ENCODE measurements at places on chromosomes 6 and 20.

GRCh38 chr20:4471221-4471620, 250.5 kb upstream of the PRND start:
- DNase-seq: no peak

GRCh38 chr6:54801669-54802068, 44.9 kb upstream of the FAM83B start:
- peak; percentile 73 for DNase-seq

- no peak for DNase-seq
Observed at GRCh38 chr6:124446961-124447360, 515.3 kb upstream of the RNF217 start.

DNA sequence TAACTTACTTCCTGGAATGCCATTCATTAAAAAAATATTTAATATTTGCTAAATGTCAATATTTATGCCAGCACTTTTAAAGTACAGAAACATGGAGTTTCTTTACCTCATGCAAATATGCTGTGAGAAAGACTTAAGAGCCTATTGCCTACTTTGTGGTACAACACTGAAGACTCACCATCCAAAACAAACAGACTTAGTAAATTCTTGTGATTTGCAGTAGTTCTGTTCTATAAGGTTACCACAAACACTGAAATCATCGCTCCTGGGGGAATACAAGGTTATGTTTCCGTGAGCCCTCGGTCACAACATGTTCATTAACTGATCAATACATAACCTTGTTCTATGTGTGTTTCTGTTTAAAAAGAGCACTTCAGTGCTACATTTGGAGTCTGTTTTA, 78.3 kb downstream of the ATG5 start:
- DNase-seq: no peak

- no peak for DNase-seq
Observed at GRCh38 chr6:157849288-157850017, 26.4 kb downstream of the SNX9 start.

DNA sequence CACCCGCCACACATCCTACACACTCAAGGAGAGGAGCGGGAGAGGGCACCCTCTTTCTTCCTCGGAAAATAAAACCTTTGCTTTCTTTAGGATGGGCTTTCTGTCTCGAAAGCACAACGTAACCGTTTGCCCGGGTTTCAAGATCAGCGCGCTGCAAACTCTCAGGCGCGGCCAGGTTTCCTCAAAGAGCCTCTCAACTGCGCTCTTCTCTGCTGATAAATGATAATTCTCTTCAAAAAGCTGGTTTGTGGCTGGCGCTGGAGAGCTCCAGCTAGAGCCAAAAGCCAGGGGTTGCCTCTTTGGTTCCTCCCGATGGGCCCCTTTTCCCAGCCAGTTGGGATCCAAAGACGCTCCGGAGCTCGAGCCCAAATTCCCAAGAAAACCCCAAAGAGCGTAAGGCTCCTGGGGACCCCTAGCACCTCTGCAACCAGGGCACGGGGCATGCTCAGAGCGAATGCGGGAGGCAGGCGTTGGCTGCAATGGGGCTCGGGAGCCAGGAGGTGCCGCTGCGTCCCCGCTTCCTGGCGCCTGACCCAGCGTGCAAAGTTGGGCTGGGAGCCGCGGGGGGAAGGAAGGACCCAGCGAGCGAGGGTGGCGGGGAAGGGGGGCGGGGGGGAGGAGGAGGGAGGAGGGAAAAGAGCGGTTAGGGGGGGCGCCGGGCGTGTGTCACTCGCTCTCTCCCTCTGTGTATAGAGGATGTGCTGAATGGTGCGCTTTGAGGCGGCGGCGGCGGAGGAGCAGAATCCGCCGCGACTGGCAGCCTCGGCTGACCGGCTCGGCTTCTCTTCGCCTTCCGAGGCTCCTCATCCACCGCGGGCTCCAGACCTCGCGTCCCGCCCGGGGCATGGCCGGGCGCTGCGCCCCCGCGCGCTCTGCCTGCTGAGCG, at the start of gene PLCB1:
TSS of gene PLCB1 (plus strand) at position 669 of the 886 bp plus-strand sequence. CDS start 386 bp downstream, outside the sequence.
- no peak for DNase-seq

- no peak for DNase-seq
Observed at GRCh38 chr20:59939052-59939878, 840 bp downstream of the PPP1R3D start.

GRCh38 chr20:45012682-45013302, 46.5 kb downstream of the STK4 start:
- no peak for DNase-seq

GRCh38 chr6:158174024-158174423, 5.9 kb downstream of the GTF2H5 start:
- DNase-seq: no peak

DNA sequence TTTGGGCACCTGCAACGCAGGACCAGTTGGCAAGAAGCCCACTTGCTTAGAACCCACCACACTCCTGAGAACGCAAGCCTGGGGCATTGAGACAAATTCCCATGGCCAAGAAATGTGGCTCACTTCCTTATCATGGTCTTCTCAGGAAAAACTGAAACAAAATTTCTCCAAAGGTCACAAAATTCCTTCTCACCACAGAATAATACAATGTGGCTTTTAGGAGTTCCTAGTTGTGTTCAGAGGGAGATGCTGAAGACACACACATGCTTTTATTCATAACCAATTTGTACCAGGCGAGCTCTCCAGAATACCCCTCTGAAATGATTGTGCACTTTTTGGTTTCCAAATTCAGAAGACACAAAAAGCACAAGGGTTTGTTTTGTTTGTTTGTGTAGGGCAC, 31.6 kb downstream of the ADTRP start:
- no peak for DNase-seq

GRCh38 chr6:140970485-140970884, 1162.2 kb upstream of the GJE1 start:
- no peak for DNase-seq

DNA sequence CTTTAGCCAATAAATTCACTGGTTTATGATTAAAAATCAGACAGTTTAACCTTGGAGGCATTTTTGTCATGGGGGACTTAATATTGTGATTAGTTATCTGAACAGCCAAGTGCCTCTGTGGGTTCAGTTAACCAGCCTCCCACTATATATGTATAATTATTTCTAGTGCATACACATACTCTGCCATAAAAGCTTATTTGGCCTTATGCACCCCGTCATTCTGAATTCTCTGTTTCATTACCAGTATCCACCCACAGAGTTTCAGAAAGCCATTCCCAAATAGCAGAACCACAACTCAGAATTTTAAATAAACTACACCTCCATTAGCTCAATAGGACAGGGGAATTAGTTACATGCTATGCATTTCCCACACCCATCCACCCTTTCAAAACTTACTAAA, 279.7 kb downstream of the ZFAND3 start:
- no peak for DNase-seq

DNA sequence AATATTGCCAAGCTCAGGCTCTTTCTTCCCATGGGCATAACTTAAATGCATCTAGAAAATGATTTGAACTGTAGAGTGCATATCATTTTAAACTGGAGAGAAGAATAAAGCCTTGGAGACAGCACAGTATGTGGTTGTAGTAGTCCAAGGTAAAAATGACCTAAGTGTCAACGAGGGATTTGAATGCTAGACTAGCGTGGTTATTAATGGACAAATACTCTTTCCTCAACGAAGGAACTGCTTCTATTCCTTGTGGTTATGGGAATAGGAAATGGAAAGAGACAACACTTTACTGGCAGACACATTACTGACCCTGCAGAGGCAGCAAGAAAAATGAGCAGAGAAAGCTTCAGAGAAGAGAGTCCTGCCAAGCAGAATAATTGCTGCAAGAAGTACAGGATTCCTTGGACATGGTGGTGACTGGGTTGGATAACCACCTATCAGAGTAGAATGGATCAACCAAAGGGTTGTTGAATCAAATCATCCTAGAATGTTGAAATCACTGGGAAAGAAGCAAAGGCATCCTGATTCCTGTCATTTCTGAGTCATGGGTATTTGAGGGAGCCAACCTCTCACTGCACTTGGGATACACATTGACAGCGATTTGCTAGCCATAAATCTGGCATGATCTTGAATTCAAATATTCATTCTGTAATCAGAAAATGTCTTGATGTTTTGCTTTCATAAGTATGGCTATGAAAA, 258.1 kb upstream of the EPHA7 start:
- no peak for DNase-seq

DNA sequence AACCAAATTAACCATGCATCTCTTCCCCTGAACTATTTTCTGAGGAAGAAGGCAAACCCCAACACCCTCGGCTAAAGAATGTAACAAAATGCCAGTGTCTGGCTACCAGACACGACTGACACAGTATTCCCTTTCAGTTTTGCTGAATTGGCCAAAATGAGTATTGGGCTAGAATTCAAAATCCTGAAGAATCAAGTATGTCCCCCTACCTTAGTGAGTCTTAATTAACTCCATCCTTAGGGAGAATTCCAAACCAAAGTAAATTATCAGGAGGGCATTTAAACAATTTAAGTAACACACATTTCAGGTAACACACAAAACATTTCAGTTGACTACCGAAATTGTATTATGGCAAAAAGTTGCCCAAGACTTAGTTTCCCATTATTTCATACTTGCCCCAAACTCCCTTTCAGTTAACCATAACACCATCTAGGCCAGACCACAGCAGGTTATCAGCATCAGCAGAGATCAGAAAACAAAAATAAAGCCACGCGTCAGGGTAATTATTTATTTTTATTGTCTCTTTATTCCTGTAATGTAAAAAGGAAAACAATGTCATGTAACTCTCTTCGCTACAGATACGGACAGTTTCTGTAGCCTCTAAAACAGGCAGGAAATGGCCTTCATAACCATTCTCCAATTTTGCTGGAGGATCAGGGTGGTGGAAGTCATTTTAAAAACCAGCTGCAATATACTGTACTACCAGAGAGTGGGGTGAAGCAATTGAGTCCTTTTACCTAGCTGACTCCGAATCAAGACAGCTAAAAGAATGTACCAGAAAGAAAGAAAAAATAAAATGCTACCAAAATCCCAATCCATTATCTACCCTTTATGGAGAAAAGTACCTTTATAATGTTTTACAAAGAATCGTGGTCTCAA, 1.9 kb downstream of the SNX5 start:
- no peak for DNase-seq

DNA sequence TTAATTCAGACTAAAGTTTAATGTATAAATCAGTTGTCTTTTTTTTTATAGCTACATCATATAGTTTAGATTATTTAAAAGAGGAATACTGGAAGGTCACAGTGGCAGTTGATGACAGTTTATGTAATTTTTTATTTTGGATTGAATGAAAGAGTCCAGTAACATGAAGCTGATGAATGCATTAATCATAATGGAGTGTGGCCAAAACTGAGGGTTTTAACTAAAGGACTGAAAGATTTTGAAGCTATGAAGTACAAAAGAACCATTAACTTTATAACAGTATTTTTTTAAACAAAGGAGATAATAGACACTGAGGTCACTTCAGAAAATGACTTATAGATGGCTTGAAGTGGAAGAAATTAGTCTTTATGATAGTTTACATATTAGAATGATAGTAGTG, 41.3 kb downstream of the TRMT11 start:
- DNase-seq: no peak

DNA sequence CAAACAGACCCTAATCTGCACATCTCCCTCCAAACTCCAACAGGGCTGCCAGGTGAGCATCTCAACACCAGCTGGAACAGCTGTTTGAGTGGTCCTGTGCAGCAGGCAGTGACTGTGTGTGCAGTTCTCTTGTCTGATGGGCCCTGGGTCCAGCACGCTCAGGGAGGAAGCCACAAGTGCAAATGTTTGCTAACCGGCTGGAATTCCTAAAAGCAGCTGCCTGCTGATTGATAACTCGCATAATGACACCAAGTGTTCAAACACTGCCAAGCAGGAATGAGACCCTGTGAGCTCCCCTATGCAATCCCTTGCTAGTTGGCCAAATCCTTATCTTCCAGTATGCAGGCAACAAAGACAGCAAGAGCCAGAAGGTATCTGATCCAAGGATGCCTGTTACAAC, 650.6 kb downstream of the CBLN4 start:
- no peak for DNase-seq

DNA sequence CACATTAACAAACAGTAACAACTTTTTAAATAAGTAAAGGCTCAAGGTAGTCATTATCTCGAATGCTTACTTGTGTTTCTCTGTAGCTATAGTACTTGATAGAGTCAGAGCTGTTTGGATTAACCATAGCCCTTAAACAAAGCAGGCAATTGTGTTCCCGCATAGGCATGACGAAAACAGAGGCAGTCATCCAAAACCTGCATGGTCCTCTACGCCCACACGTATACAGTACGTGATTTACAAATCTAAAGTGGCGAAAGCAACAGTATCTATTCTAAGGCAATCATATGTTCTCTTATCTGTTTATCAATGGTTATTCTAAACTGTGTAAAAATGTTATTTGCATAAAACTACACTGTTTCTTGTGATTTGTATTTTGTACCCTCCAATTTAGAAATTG, 31.8 kb downstream of the HFE start:
- DNase-seq: peak; percentile 81

- no peak for DNase-seq
Observed at GRCh38 chr6:36838896-36839748, at the start of gene CPNE5. Gene CPNE5 (minus strand): TSS chr6:36839444. CDS start chr6:36839377, 67 bp downstream.

- no peak for DNase-seq
Observed at GRCh38 chr20:31788578-31788977, 30.6 kb upstream of the MYLK2 start.

GRCh38 chr20:32252189-32252588, 25.3 kb upstream of the KIF3B start:
- DNase-seq: no peak

DNA sequence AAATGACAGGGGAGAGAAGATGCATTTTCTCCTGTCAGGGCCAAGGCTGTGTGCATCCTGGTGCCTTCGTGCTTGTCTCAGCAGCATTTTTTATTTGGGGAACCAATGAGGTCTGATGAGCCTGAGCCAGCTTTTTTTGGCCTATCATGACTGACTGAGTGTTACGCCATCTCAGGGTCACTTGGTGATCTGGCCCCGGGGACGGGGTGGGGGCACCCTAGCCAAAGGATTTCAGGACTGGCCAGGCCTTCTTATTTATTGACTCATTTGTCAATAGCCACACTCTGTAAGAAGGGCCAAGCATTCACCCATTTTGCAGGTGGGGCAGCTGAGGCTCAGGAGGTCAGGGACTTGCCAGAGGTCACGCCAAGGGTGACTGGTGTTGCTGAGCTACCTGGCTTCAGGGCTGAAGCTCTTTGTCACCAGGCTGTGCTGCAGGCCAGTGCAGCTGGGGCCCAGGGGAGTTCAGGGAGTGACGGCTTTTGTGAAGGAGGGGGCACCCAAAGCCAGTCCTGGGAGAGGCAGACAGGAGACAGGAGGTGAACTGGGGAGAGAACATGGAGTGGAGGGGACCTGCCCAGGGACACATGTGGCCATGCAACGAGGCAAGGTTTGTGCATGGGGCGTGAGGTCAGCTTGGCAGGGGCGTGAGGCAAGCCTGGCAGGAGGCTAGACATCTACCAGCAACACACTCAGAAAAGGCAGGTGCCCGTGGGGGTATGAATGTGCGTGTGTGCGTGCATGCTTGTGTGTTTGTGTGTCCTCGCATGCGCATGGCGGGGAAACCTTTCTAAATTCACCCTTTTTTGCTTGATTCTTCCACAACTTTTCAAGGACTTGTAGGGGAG, 31.1 kb downstream of the VSTM2L start:
- DNase-seq: no peak

GRCh38 chr20:53844259-53844658, 226.1 kb downstream of the BCAS1 start:
- no peak for DNase-seq

DNA sequence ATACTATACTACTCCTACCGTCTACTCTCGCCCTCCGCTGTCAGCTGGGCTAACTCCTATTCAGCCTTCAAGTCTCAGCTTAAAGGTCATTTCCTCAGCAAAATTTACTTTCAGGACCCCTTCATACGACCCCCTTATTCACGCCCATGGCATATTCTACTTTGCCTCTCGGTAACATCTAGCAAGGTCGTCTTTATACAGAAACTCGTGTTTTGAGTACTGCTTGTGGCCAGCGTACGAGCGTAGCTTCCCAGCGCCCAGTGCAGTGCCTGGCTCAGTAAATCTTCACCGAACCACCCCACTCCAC, 546 bp downstream of the CRNKL1 start:
- DNase-seq: no peak

Data from epithelial cell of prostate (primary cell).